Caudate nucleus (tissue), 63 donors: ENCODE measurements at places on chromosomes 12 and 14.

DNA sequence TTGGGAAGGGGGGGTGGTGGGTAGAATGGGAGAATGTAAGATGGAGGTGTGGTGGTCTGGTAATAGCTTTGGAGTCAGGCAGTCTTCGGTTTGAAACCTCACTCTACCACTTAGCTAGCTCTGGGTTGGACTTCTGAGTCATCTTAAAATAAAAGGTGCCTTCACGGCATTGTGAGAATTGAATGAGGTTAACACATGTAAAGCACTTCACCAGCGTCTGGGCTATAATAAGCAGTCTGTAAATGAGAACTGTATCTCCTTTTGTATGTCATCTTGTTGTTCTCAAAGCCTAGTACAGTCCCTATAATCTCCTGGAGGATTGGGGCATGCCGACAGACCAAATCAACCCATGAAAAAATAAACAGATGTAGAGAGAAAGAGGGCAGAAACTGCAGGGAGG, 11.2 kb downstream of the C2CD5 start:
- no peak for DNase-seq

DNA sequence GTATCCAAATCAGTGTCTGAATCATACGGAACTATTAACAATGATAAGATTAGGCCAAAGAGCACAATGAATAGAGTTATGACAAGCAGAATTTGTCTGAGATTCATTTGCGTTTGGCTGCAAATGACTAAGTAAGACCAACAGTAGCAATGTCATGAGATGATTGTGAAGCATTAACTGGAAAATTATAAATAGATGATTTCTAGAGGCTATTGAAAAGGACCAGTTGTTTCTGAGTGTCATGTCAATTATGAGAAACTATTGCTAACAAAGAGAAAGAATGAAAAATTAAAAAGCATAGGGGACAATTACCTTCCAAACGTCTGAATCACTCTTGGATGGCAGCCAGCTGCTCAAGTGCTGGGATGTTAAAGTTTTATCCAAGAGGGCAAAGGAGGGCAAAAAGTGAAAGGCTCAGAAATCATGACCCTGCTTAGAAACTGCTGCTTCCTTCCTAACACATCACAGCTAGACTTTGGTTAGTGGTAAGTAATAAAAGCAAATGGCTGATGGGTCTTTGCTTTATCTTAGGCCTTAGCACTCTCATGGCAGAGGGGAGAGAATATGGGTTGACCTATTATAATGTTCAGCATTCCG, 89.0 kb downstream of the AKAP6 start:
- no peak for DNase-seq

- DNase-seq, result no peak
Measured at GRCh38 chr12:50013361-50014147, 11.7 kb downstream of the RACGAP1 start.

DNA sequence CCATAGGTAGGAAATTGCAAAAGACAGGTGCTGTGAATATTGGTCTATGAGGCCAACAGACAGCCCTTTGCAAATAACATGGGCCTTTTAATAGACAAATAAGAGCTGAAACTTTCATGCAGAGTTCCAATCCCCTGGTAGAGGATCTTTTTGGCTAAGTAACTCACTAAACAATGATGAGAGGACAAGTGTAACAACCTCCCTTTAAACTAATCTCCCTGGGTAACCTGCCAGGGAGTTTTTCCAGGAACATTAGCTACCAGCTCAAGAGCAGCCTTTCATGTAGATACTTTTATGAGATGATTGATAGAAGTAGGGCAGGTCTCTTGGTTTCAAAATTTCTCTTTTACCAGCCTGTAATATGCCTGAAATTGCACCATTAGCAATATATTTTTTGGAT, 13.8 kb upstream of the CACNA1C start:
- DNase-seq, result no peak
